ENCODE measurements at places on chromosomes 1 and 21.

GRCh38 chr1:18444563-18444962 is 36.2 kb upstream of the KLHDC7A start:
- DNase-seq = no peak

GRCh38 chr1:15381805-15382204 is 27.9 kb upstream of the EFHD2 start:
- DNase-seq = no peak

GRCh38 chr1:40734882-40735628 is 43.6 kb downstream of the NFYC start:
- DNase-seq = no peak

- no peak for DNase-seq
Observed at GRCh38 chr1:234881893-234882771, 246.5 kb downstream of the TOMM20 start.

DNA sequence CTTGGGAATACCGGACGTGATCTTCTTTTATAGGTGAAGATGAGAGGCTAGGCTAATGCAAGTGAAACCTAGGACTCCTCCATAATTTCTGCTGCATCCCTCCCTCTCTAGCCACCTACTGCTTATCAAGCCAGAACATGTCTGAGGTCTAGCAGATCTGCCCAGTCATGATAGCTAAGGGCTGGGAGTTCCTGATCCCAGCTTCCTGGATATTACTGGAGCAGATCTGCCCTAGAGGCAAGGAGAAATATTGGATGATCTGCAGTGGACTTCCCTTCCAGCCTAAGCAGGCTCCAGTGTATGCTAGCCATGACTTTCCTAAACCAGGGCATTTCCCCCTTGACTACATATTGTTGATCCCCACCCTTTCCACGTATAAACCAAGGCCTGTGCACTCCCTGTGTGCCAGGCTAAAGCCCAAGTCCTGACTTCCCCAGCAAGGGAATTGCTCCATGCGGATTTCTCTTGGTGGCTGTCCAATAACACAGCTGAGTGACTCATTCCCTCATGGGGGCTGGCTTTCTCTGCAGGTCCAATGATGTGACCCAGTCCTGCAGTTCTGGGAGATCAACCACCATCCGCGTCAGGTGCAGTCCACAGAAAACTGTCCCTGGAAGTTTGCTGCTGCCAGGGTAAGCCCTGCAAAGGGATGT is 15.5 kb upstream of the SARS1 start:
- peak; percentile 40 for DNase-seq

DNA sequence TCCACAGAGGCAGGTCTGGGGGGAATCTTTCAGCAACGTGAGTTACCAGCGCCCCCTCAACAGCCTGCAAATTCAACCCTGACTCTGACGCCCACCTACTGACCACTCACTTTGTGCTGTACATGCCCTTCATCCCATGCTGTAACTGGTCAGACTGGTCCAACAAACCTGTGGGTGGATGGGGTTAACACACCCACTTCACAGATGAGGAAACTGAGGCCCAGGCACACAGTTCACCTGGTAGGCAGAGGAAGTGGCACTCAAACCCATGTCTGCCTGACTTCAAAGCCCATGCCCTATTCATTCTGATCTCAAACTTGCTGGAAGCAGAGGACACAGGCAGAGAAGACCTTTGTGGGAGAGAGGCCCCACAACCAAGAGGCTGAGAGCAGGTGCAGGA is 172.9 kb downstream of the TRABD2B start:
- no peak for DNase-seq

DNA sequence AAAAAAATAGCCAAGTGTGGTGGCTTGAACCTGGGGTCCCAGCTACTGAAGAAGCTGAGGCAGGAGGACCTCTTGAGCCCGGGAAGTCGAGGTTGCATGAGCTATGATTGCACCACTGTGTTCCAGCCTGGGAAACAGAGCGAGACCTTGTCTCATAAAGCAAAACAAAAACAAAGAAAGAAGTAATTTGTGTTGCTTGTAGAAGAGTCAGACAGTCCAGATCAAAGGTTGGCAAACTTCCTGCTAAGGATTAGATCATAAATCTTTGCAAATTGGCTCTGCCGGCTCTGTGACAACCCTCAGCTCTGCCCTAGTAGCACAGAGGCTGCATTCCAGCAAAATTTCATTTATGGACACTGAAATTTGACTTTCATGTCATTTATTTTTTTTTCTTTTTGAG is 19.0 kb upstream of the MFN2 start:
- no peak for DNase-seq

- no peak for DNase-seq
Observed at GRCh38 chr21:44485254-44485793, 30.0 kb downstream of the LRRC3 start.

DNA sequence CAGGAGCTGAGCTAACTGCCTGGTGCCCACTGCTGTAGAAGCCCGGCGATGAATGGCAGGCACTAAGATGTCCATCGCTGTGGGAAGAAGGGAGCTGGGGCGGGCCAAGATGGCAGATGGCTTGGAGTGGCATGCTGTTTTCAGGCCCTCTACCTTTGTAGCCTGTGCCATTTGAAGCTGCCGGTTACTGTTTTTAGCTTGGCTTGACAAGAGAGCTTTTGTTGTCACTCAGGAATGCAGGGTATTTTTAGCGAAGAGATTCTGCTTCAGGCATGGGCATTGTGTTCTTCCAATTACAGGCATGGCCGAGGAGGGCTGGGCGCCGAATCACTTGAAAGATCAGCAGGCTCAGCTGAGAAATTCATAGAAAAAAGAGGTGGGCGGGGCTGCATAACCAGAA is 348.7 kb downstream of the RPS6KC1 start:
- no peak for DNase-seq

DNA sequence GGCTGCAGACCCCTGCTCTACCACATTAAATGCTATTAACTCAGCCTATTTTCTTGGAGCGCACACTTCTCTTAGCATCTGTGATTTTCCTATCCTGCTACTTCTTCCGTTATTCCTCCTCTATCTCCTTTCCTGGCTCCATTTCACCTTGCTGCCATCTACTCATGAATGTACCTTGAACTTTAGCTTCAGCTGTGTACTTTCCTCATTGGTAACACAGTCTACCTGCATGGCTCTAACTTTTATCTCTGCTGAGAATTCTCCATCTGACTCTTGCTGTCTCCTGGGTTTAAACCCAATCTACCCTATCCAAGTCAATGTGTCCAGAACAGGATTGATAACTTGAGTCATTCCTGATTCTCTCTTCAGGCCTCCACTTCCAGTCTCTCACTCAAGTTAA is 67.6 kb upstream of the MCOLN3 start:
- DNase-seq = no peak

All from kidney capillary endothelial cell (primary cell).